ENCODE measurements at places on chromosomes 3 and 15. TPM values are rescaled to one million over a fixed set of nuclear protein-coding genes. Genes with fewer than 3 reads are reported as not detected.
A peak's percentile ranks its signal among the peaks of the same experiment; 100 is the strongest.

- no peak for ATAC-seq
These were observed 72.1 kb downstream of the SFMBT1 start for GRCh38 chr3:52973806-52974205.

DNA sequence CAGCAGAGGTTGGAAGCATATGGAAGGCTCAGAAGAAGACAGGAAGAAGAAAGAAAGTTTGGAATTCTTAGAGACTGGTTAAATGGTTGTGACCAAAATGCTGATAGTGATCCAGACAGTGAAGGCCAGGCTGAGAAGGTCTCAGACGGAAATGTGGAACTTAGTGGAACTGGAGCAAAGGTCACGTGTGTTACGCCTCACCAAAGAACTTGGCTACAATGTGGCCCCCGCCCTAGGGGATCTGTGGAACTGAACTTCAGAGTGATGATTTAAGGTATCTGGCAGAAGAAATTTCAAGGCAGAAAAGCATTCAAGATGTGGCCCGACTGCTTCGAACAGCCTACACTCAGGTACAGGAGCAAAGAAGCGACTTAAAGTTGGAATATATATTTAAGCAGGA, 83.1 kb downstream of the MYO5A start:
- no peak for ATAC-seq

- no peak for ATAC-seq
These were observed 2.4 kb downstream of the CCNDBP1 start for GRCh38 chr15:43187544-43188155.

DNA sequence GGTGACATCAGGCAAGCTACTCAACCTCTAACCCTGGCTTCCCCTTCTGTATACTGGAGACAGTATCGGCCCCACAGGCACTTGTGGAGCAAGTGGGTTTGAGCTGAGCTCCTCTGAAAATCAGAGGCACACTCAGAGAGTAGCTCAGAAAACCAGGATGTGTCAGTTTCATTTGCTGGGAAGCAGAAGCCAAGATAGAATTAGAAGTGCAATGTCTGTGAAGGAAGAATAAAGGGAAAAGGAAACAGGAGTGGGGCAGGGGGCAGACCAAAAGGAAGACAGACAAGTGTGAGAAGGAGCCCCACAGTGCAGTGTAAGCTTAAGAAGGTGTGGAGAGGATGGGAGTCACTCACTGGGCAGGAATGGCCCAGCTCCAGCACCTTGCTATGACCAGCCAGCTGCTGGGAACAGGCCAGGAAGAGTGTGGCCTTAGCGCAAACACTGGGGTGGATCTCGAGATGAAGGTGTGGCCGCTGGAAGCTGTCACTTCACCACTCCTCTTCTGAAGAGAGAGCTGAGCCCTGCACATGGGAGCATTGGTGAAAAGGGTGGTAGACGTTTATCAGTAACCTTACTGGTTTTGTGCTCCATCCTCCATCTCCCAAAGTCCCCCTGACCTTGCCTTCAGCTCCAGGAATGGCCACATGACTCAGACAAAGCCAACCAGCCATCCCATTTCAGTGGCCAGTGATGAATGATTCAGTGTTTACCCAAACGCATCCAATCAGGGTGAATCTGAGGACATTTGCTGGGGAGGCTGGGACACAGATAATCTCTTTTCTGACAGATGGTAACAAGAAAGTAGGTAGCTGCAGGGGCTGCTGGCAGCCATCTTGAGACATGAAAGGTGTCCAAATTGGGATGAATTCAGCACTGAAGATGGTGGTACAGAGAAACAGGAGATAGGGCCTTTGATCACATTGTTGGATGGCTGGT, 108.4 kb downstream of the SHQ1 start:
- peak; percentile 67 for ATAC-seq

- no peak for ATAC-seq
These were observed 968.4 kb downstream of the FHIT start for GRCh38 chr3:60282866-60283265.

DNA sequence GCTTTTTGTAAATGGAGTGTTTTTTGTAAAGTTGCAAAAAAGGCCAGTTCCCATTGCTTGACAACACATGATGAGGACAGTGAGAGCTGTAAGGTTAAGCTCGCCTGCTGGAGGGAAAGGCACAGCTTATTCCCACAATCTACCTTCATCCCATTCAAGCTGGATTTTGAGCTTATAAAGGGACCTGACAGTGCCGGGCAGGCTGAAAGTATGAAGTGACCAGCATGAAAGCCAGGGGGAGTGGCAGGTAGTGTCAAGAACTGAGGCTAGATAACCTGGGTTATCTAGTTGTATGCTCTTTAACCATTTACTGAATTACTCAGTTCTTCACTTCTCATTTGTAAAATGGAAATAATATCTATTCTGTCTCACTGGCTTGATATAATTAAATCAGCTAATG, 52.3 kb upstream of the KPNA4 start:
- ATAC-seq, result no peak

GRCh38 chr3:122536632-122537001, 21.9 kb upstream of the KPNA1 start:
- no peak for ATAC-seq

- no peak for ATAC-seq
These were observed 440.6 kb downstream of the GBE1 start for GRCh38 chr3:81320862-81321261.

GRCh38 chr15:61750271-61751084, 309.8 kb downstream of the VPS13C start:
- peak; percentile 85 for ATAC-seq

- no peak for ATAC-seq
These were observed 69.9 kb downstream of the RGMA start for GRCh38 chr15:93019090-93019489.

DNA sequence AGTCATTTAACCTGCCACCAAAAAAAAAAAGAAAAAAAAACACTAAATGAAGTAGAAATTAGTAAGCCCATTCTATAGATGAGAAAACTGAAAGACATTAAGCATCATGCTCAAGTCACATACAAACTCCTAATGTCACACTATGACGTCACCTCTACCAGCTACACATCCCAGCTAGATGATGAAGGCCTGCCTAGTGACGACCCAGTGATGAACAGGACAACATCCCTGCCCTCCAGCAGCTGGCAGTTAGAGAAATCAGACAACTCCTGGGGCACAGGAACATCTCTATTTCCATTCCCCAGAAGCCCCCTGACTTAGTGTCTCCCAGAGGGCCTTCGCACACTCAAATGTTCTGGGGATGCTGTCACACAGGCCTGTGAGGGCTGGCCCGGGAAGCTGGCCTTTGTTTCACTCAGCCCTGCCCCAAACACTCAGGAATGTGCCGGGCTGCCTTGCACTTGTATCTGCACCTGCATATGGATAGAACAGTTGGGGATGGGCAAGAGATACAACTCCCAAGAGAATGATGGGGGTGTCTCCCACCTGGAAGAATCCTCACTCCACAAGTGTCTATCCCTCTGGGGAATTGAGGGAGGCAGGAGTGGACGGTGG, 7.0 kb upstream of the HAPLN3 start:
- no peak for ATAC-seq

DNA sequence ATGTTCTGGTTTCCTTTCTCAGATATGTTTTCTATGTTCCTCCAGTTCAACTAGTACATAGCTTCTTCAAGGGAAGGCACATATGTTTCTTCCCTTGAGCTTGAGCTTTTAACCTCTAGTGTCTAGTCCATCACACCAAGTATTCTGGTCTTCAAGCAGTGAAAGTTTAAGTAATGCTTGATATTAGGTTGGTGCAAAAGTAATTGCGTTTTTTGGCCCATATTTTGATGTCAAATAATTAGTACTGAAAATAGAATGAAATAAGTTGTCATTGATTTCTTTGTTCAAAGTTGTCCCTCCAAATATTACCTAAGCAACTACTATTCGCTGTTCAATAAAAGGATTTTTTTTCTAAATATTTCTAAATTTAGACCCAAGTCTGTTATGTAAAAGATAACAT, 146.7 kb upstream of the TSC22D2 start:
- no peak for ATAC-seq

DNA sequence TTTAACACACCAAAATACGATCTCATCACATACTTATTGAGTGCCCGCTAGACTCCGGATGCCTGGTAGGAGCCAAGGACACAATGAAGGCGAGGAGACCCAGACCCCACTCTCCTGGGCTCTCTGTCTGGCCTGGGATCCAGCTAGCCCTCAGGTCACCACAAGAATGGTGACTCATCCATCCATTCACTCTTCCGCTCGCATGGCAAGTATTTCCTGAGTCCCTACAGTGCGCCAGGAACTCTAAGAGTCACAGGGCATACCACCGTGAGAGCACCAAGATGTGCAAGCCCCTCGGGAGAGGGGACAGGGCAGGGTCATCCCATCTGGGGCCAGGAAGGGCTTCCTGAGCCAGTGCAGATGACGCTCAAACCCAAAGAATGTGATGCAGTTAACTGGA, 101.6 kb upstream of the PRR20G start:
- no peak for ATAC-seq

GABRR3 gene
- total RNA-seq, result not detected

NFKBIZ gene
- 56.3 TPM for total RNA-seq

POC1A gene
- total RNA-seq, result 8.4 TPM

TMEM158 gene
- total RNA-seq, result 3.5 TPM

CKMT1B gene
- 50.7 TPM for total RNA-seq

ADGRG7 gene
- total RNA-seq, result not detected

FAM81A gene
- total RNA-seq, result 1.2 TPM

SST gene
- total RNA-seq, result not detected

Measured in esophagus mucosa (tissue), 1 donor.